ENCODE measurements at places on chromosomes 16 and 17. TPM values are rescaled to one million over a fixed set of nuclear protein-coding genes. Genes with fewer than 3 reads are reported as not detected.

DNA sequence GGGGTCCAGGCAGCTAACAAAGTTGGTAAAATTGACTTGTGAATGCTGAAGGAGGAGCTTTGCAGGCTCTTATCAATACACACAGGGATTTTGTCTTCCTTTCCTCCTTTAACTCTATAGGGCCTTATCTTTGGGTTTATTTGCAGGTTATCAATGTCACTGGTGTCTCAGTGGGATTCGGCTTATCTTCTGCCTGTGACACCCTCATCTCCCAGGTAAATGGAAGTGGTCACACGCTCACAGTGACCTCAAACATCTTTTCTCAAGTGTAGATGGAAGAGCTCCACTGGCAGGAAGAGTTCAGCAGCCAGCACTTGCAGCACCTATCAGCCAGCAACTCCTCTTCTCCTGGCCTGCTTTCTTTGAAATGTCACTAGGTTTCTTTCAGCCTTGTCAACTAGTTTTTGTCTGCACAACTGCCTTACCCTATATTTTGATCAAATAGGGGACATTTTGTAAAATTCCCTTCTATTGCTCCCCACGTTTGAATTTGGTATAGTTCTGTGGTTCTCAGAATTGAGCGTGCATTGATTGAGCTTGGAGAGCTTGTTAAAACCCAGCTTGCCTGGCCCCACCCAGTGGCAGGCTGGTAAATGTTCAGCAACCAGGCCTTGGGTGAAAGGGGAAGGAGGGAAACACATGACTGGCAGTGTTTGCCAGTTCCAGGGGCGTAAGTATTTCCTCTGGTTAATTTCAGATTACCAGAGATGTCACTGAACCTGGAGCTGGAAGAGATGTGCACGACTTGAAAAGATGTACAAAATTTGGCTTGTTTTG, 12.8 kb downstream of the SLC47A1 start:
- no peak for DNase-seq

DNA sequence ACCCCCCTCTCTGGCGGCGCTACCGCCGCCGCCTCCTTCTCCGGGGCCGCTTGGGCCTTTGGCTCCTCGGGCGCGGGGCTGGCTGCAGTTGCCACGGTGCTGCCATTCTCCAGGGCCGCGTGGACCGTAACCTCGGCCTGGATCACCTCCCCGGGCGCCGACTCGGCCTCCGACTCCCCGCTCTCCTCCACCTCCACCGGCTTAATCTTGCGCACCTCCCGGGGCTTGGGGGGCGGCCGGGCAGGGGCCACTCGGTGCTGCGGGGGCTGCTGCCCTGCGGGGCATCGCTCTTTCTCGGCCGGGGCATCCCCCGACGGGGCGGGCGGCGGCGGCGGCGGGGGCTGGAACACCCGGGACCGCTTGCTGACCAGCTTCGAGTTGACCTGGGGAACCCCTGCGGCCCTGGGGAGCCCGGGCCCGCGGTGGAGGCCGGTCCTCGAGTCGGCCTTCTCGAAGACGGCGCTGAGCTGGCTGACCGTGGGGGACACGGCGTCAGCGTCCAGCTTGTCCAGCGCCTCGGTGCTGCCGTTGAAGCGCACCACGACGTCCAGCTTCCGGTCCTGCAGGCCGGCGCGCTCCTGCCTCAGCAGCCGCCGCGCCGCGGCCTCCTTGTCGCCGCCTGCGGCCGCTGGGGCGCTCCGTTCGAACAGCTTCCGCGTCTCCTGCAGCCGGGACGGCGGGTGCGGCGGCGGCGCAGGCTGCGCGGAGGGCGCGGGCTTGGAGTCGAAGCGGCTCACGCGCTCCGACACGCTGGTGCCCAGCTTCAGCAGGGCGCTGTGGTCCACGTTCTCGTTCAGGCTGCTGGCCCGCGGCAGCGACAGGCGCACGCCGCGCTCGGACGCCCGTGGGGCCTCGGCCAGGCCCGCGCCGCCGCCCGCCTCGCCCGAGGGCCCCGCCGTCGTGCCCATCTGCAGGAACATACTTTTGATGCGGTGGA, 792 bp downstream of the PPP1R9B start:
- DNase-seq: no peak

DNA sequence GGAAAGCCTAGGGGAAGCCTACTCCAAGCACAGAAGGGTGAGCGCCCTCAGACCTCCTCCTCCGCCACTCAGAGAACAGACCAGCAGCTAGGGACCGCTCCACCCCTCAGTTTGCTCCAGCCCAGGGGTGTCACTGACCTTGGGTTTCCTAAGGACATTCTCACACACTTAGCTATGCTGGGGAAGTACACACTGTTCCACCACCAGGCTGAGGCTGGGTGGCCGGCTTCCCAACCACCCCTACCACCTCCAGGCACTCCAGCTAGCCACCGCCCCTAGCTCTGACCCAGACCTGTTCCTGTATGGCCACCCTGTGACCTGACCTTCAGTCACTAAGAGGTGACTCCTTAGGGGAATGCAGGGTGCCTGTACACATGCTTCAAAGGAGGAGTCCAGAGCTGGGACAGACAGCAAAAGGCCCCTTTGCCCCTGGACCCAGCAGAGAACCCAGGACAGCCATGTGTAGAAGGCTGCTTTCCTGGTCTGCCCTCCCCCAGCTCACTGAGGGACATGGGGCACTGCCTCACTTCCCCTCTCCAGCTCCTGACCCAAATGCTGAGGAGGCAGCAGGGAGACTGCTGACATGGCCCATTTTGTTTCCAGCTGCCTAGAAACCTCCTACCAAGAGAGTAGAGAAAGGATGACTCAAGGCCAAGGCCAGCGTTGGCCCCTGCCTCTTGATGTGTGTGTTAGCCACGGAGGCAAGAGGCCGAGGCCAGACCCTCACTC, 6.7 kb downstream of the HSPB9 start:
- DNase-seq: no peak

DNA sequence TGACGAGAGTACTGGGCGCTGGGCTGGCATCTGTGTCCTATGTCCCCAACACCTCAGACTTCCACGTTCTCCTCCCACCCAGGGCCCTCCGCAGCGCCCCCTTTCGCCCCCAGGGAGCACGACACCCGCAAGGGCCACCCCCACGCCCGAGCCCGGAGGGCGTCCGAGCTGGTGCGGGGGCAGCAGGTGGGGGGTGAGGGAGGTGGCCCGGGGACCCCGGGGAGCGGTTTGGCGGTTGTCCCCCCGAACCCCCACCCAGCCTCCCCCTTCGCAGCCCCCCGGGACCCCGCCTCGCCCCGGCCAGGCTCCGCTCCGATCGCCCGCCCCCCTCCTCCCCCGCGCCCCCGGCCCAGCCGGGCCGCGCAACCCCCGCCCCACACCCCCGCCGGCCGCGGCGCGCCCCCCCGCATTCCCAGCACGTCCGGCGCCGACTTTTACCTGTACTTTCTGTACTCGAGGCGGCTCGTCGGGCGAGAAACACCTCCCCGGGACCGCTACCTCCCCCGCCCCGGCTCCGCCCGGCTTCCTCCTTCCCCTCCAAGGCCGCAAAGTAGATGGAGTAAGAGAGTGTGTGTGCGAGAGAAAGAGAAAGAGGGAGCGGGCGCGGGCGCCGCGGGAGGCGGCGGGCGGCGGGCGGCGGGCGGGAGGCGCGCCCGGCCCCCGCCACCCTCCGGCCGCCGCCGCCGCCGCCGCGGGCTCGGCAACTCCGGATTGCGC, 901 bp downstream of the CDYL2 start:
- DNase-seq: no peak

- no peak for DNase-seq
Observed at GRCh38 chr16:85524365-85524629, 88.8 kb upstream of the GSE1 start.

DNA sequence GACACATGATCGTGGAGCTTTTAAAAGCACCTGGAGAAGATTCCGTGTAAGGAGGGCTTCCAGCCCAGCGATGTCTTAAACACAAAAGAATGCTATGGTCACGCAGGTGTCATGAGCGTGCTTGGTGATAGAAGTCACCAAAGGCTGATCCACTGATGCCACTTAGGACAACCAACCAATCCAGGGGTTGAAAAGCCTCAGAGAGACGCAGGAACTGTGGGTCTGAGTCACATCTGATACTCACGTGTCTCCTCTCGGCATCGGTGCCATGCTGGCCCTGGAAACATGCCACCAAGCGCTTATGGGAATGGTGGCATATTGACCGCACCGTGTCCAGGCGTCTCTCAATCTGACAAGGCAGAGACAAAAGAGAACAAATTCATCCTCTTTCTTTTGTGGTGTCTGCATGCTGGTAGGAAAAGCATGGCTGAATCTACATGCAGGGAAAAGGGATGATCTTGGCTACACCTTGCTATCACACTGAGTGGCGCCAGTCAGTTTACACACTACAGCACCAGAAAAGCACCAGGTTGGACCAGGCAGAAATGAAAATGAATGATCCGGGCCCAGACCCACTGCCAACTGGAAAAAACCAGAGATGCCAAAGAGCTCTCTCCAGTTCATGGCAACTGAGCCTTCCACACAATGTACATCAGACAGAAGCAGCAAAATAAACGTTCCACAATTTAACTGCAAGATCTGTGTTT, 38.0 kb downstream of the ARHGAP17 start:
- no peak for DNase-seq

DNA sequence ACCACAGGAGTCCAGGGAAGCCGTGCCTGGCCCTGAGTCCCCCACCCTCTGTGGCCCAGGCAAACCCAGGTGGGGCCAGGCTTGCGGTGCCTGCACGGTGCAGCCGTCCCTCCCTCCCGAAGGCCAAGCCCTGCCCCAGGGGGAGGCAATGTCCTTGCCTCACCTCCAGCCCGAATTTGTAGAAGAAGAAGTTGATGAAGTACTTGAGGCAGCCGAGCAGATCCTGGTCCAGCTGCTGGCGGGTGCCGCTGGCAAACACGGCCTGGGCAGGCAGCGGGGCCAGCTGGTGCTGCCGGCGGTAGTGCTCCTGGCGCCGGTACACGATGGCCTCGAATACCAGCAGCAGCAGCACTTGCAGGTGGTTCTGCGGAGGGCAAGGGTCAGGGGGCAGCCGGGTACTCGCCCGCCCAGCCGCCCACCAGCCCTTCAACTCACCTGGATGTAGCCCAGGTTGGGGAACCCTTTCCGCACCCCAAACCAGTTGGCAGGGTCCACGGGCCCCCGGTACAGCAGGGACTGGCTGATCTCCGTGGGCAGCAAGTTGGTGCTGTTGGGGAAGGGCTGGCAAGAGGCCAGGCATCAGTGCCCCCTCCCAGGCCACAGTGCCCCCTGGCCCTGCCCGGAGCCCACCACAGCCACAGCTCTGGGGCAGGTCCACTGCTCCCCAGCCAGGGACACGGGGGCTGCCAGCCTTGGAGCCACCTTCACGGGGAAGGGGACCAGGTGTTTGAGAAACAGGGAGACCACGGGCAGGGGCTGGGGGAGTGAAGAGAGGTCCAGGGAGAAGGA, 26.1 kb downstream of the CTU2 start:
- no peak for DNase-seq

DNA sequence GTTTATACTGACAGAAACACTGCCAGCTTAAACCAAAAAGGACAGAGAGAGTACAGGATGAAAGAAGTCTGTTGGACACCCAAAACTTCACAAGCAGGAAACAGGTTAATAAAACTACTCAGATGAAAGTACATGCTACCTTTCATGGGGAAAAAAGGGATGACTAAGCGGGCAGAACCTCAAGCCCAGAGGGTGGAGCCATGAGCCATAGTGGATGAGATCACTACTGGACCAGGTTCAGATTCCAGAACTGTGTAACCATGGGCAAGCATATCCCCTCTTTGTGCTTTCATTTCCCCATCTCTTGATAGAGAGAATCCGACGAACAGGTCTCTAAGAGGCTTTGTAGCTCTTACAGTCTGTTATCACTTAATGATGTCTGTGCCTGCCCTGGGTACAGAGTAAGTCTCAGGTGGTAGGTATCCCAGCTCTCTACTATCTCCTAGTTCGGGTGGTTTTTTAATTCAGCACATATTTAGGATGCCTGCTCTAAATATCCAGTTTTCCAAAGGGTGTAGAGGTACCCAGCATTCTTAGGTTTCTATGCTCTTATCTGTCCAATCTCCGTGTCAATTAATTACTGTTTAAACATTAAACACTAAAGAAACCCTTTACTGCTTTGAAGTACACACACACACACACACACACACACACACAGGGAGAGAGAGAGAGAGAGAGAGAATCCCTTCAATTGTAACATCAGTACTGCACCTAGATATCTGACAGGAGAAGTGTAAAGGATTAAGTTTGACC, 206.7 kb downstream of the ZNF423 start:
- no peak for DNase-seq

- DNase-seq: no peak
Observed at GRCh38 chr16:68310437-68310773, 341 bp downstream of the SLC7A6OS start.

DNA sequence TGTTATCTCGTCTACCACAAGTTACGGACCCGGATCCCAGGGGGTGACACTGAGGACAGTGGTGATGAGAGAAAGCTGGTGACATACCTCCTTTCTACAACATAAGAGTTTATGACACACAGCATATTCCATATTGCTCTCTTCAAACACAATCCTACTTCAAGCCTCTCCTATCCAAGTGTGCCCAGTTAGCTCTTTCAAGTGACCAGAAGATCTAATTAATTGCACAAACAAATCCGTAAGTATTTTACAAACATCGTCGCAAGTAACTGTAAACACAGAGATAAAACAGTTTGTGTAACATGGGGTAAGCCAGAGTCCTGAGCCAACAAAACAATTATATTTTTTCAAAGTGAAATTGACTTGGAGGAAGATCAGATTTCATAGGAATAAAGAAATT, 235.0 kb downstream of the CHD9NB start:
- no peak for DNase-seq

GRCh38 chr16:24920568-24920967, 74.8 kb downstream of the SLC5A11 start:
- no peak for DNase-seq

GRCh38 chr16:1642148-1642547, 30.0 kb downstream of the CRAMP1 start:
- no peak for DNase-seq

GRCh38 chr16:1310832-1311200, 1.4 kb downstream of the UBE2I start:
- no peak for DNase-seq

DNA sequence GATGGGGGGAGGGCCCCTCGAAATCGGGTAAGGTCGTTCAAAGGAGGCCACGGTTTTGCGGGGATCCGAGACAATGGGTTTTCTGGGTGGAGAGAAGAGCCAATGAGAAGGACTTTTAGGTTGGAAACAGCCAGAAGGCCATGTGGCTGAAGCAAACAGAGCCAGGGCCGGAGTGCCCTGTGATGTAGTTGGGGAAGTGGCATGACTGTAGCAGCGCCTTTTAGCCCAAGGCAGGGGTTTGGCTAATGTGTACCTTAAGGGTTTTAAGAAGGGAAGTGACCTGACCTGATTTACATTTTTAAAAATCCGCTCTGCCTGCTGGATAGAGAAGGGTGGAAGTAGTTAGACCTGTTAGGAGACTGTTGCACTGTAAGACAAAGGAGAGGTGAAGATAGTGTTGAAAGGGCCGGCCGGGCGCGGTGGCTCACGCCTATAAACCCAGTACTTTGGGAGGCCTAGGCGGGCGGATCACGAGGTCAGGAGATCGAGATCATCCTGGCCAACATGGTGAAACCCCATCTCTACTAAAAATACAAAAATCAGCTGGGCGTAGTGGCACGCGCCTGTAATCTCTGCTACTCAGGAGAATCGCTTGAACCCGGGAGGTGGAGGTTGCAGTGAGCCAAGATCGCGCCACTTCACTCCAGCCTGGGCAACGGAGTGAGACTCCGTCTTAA, 1.0 kb downstream of the LYRM1 start:
- no peak for DNase-seq

CDRT15 gene
- total RNA-seq: not detected

ARHGAP44 gene
- total RNA-seq: 19.3 TPM

ITGA2B gene
- total RNA-seq: not detected

EVI2A gene
- 7.5 TPM for total RNA-seq

CHRNE gene
- total RNA-seq: not detected

CDRT4 gene
- 3.7 TPM for total RNA-seq

PRR15L gene
- total RNA-seq: not detected

HOXB6 gene
- 5.1 TPM for total RNA-seq

CRISPLD2 gene
- 204 TPM for total RNA-seq
